Fibroblast of the aortic adventitia (primary cell): ENCODE measurements at places on chromosomes 13 and 19. TPM values are rescaled to one million over a fixed set of nuclear protein-coding genes. Genes with fewer than 3 reads are reported as not detected.

ATXN8OS gene
- not detected in 2 replicates for total RNA-seq

RFPL4AL1 gene
- total RNA-seq = not detected in 2 replicates

EVI5L gene
- 16.6 and 22.3 TPM in 2 replicates for total RNA-seq

CEACAM19 gene
- total RNA-seq = 1.3 and 2.5 TPM in 2 replicates

SPIB gene
- not detected in 2 replicates for total RNA-seq

CD37 gene
- total RNA-seq = not detected in 2 replicates

B3GNT3 gene
- not detected in 2 replicates for total RNA-seq

LRRC63 gene
- 0.09 and 0.41 TPM in 2 replicates for total RNA-seq

ZNF525 gene
- total RNA-seq = 3.9 and 5.5 TPM in 2 replicates

GPR183 gene
- not detected in 2 replicates for total RNA-seq

SLC25A30 gene
- total RNA-seq = 7.6 and 10.4 TPM in 2 replicates

RNF113B gene
- total RNA-seq = not detected in 2 replicates

OR10H1 gene
- total RNA-seq = not detected in 2 replicates

CPT1C gene
- 23.4 and 39.4 TPM in 2 replicates for total RNA-seq

TYROBP gene
- not detected in 2 replicates for total RNA-seq

IQCN gene
- total RNA-seq = 1.5 and 4.4 TPM in 2 replicates

FCAR gene
- total RNA-seq = not detected in 2 replicates

ERICH6B gene
- total RNA-seq = not detected in 2 replicates

FLT3 gene
- not detected in 2 replicates for total RNA-seq

GNG7 gene
- 0.45 and 0.65 TPM in 2 replicates for total RNA-seq

STAP2 gene
- total RNA-seq = 1.2 and 7.5 TPM in 2 replicates

NLRP5 gene
- not detected in 2 replicates for total RNA-seq

MYH14 gene
- not detected in 2 replicates for total RNA-seq

ZFP36 gene
- 10.8 and 18.3 TPM in 2 replicates for total RNA-seq

RNF225 gene
- total RNA-seq = not detected in 2 replicates

GPX4 gene
- total RNA-seq = 156 and 288 TPM in 2 replicates

CEBPG gene
- total RNA-seq = 13.8 and 32.8 TPM in 2 replicates

NXNL1 gene
- not detected in 2 replicates for total RNA-seq

ZNF628 gene
- total RNA-seq = 0.33 and 3.8 TPM in 2 replicates

MYO1F gene
- total RNA-seq = 0.09 and 0.41 TPM in 2 replicates

PEAK3 gene
- not detected in 2 replicates for total RNA-seq

C19orf67 gene
- total RNA-seq = 0.27 TPM in 1 of 2 replicates, not detected in the other

ADAMTSL5 gene
- total RNA-seq = 1.2 and 4.2 TPM in 2 replicates

ZNF700 gene
- total RNA-seq = 7.9 and 11.4 TPM in 2 replicates

TJP3 gene
- total RNA-seq = not detected in 2 replicates

SBSN gene
- 4.1 and 13.2 TPM in 2 replicates for total RNA-seq

GRIK5 gene
- total RNA-seq = 0.08 and 0.18 TPM in 2 replicates

MFSD12 gene
- 51.7 and 52.6 TPM in 2 replicates for total RNA-seq

SLC7A9 gene
- total RNA-seq = not detected in 2 replicates

CARS2 gene
- 26.2 and 64.7 TPM in 2 replicates for total RNA-seq

CCDC61 gene
- 5.4 and 5.7 TPM in 2 replicates for total RNA-seq

TRPC4 gene
- total RNA-seq = 1.2 and 5.5 TPM in 2 replicates

IL17D gene
- 1.6 and 5.0 TPM in 2 replicates for total RNA-seq

LYPD5 gene
- total RNA-seq = 0.72 and 1.1 TPM in 2 replicates

ISOC2 gene
- total RNA-seq = 24.4 and 41.3 TPM in 2 replicates

ZNF682 gene
- total RNA-seq = 2.8 and 3.8 TPM in 2 replicates

BLOC1S3 gene
- 7.7 and 16.1 TPM in 2 replicates for total RNA-seq

ERICH4 gene
- not detected in 2 replicates for total RNA-seq

OR7D2 gene
- not detected in 2 replicates for total RNA-seq

FXYD3 gene
- 1.3 TPM in 1 of 2 replicates, not detected in the other for total RNA-seq
